ENCODE measurements at places on chromosomes 2 and 18.

- no peak for DNase-seq
Observed at GRCh38 chr18:23939366-23939765, 75.2 kb upstream of the TTC39C start.

DNA sequence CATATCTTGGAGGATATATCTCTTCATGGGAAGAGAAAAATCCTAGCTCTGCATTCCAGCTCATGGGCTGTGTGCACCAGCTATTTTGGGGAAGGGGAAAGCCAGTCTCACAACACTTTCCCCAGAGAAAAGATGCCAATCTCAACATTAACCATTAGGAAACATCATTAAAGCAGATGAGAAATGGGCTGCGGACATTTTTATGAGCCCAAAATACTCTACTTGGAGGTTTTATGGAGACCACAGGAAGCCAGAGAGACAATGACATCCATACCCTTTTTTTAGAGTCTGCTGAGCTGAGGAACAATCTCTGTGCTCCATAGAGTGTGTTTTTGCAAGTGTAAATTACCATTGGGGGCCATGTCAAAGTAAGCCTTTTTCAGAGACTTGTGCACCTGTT, 213.7 kb downstream of the TRIB2 start:
- no peak for DNase-seq

- DNase-seq = no peak
Observed at GRCh38 chr18:63763831-63764600, 11.2 kb upstream of the SERPINB7 start.

- DNase-seq = no peak
Observed at GRCh38 chr2:205107810-205108209, 562.5 kb downstream of the PARD3B start.

DNA sequence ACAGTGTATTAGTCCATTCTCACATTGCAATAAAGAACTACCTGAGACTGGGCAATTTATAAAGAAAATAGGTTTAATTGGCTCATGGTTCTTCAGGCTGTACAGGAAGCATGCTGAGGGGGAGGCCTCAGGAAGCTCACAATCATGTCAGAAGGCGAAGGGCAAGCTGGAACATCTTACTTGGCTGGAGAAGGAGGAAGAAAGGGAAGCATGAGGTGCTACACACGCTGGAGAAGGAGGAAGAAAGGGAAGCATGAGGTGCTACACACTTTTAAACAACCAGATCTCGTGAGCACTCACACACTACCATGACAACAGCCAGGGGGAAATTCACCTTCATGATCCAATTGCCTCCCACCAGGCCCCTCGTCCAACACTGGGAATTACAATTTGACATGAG, 95.3 kb upstream of the FAM110C start:
- DNase-seq = no peak

DNA sequence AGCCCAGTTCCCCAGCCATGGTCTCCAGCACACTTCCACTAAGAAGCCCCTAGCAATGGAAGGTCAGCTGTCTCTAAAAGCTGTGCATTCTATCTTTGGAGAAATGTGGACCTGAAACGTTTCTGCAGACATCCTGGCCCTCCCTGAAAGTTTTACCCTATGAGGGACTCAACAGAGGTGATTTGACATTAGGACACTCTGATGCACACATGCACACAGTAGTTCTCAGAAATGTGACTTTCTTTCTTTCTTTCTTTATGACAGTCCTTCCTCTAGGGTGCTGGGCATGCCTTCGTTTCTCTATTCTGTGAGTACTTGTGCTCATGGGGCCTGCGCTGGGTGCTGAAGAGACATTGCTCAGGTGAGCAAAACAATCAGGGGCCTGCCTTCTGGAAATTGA, 857.3 kb downstream of the RNF144A start:
- DNase-seq = no peak

GRCh38 chr2:240962300-240963064, 35.9 kb upstream of the SNED1 start:
- no peak for DNase-seq

Measured in activated CD8-positive, alpha-beta memory T cell treated with anti-CD3 and anti-CD28 coated beads for 1 hour (primary cell).